BJ (cell line): ENCODE measurements at places on chromosomes 16 and 17.

- DNase-seq: no peak
These were observed 75.9 kb upstream of the TNRC6C start for GRCh38 chr17:77882481-77883212.

DNA sequence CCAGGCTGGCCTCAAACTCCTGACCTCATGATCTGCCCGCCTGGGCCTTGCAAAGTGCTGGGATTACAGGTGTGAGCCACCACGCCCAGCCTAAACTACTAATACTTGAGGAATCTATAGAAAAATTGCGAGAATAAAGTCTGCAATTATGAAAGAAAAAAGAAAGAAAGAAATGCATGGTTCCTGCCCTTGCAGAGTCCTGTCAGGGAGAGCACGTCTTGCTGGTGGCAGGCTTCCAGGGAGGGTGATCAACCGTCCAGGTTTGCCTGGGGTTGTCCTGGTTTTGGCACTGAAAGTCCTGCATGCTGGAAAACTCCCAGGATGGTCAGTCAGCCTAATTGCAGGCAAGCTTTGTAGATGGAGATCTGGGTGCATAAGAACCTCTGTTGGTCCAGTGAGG lies 21.5 kb upstream of the KIFC3 start:
- no peak for DNase-seq

- no peak for DNase-seq
These were observed 6.5 kb downstream of the MARCHF10 start for GRCh38 chr17:62801553-62802114.

GRCh38 chr16:24976971-24977677 lies 38.0 kb downstream of the ARHGAP17 start:
- no peak for DNase-seq

- DNase-seq: no peak
These were observed 5.5 kb downstream of the SRSF1 start for GRCh38 chr17:58001461-58002124.

DNA sequence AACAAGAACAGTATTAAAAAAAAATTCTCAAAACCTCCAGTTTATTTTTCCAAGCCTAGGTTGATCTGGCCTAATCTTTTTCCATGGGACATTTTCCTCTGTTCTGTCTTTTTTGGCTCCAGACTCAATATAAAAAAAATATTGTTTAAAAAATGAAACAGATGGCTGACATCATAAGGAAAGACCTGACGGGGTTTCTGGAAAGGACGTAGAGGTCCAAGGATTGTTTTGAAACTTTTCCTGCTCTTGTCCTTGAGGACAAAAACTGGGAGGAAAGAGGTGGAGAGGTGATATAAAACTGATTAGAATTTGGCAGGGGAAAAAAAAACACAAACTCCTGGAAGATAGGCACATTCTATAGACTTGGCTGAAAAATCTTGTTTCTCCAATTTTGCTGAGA lies 211.4 kb upstream of the CDH11 start:
- no peak for DNase-seq
